Progenitor cell of endocrine pancreas (in vitro differentiated cells): ENCODE measurements at places on chromosomes 16 and 17. TPM values are rescaled to one million over a fixed set of nuclear protein-coding genes. Genes with fewer than 3 reads are reported as not detected.

SLC12A3 gene
- total RNA-seq = not detected in 2 replicates

SLC6A2 gene
- not detected in 2 replicates for total RNA-seq

CCL7 gene
- total RNA-seq = not detected in 2 replicates

CCT6B gene
- total RNA-seq = 1.6 and 1.7 TPM in 2 replicates

KRT24 gene
- not detected in 2 replicates for total RNA-seq

TMEM235 gene
- total RNA-seq = not detected in 2 replicates

OR3A2 gene
- total RNA-seq = not detected in 2 replicates

ZSCAN10 gene
- 0.33 and 0.34 TPM in 2 replicates for total RNA-seq

POLR2A gene
- 195 and 210 TPM in 2 replicates for total RNA-seq

CCL4 gene
- not detected in 2 replicates for total RNA-seq

FBF1 gene
- total RNA-seq = 24.8 and 29.9 TPM in 2 replicates

AIPL1 gene
- total RNA-seq = not detected in 2 replicates

NPB gene
- total RNA-seq = 0.78 and 1.7 TPM in 2 replicates

CMTM2 gene
- 0.58 TPM in 1 of 2 replicates, not detected in the other for total RNA-seq

MYH2 gene
- total RNA-seq = not detected in 2 replicates

SERPINF2 gene
- 68.6 and 74.5 TPM in 2 replicates for total RNA-seq

FA2H gene
- 2.7 and 3.3 TPM in 2 replicates for total RNA-seq

FOXN1 gene
- 0.07 TPM in 1 of 2 replicates, not detected in the other for total RNA-seq

ROGDI gene
- total RNA-seq = 43.6 and 44.1 TPM in 2 replicates

DNAAF8 gene
- 1.1 TPM in 2 replicates for total RNA-seq

KRT39 gene
- not detected in 2 replicates for total RNA-seq

PRDM7 gene
- total RNA-seq = not detected in 2 replicates

TMEM204 gene
- total RNA-seq = not detected in 2 replicates

SARM1 gene
- total RNA-seq = 20.0 and 20.5 TPM in 2 replicates

NOG gene
- total RNA-seq = 0.24 and 0.55 TPM in 2 replicates

TSR1 gene
- 33.5 and 36.2 TPM in 2 replicates for total RNA-seq

KRT34 gene
- not detected in 2 replicates for total RNA-seq

PTGES3L gene
- total RNA-seq = 5.6 and 6.5 TPM in 2 replicates

SEPTIN1 gene
- total RNA-seq = 2.0 and 2.3 TPM in 2 replicates

TNP2 gene
- not detected in 2 replicates for total RNA-seq

ADAM11 gene
- total RNA-seq = 1.4 and 2.4 TPM in 2 replicates

FOXK2 gene
- 71.8 and 76.6 TPM in 2 replicates for total RNA-seq

NPIPA7 gene
- total RNA-seq = 10.3 and 11.4 TPM in 2 replicates

ZNF750 gene
- total RNA-seq = 0.07 and 0.11 TPM in 2 replicates

EPX gene
- total RNA-seq = not detected in 2 replicates

PABPN1L gene
- total RNA-seq = 0.46 TPM in 1 of 2 replicates, not detected in the other

TSPAN10 gene
- total RNA-seq = 4.0 and 4.4 TPM in 2 replicates

LITAFD gene
- not detected in 2 replicates for total RNA-seq

SPNS2 gene
- 0.60 and 1.5 TPM in 2 replicates for total RNA-seq
